ENCODE measurements at places on chromosomes 4 and X. TPM values are rescaled to one million over a fixed set of nuclear protein-coding genes. Genes with fewer than 3 reads are reported as not detected.

PPARGC1A gene
- 4.4 TPM for total RNA-seq

SHOX gene
- total RNA-seq: not detected

ZFX gene
- 41.1 TPM for total RNA-seq

WDR17 gene
- total RNA-seq: 2.1 TPM

CTAG1B gene
- total RNA-seq: not detected

TENM3 gene
- total RNA-seq: 3.6 TPM

DCAF12L1 gene
- not detected for total RNA-seq

FAAH2 gene
- total RNA-seq: under 0.01 TPM

DMRTC1 gene
- total RNA-seq: not detected

COMMD8 gene
- total RNA-seq: 23.6 TPM

GAB1 gene
- total RNA-seq: 10.6 TPM

LGI2 gene
- under 0.01 TPM for total RNA-seq

CD38 gene
- under 0.01 TPM for total RNA-seq

EGF gene
- 0.83 TPM for total RNA-seq

PWWP3B gene
- total RNA-seq: not detected

PRRG1 gene
- 6.2 TPM for total RNA-seq

GYG2 gene
- total RNA-seq: 10.6 TPM
